ENCODE measurements at places on chromosomes 7 and 10.

- DNase-seq, result no peak
These were observed 31.5 kb upstream of the RSBN1L start for GRCh38 chr7:77664715-77665114.

DNA sequence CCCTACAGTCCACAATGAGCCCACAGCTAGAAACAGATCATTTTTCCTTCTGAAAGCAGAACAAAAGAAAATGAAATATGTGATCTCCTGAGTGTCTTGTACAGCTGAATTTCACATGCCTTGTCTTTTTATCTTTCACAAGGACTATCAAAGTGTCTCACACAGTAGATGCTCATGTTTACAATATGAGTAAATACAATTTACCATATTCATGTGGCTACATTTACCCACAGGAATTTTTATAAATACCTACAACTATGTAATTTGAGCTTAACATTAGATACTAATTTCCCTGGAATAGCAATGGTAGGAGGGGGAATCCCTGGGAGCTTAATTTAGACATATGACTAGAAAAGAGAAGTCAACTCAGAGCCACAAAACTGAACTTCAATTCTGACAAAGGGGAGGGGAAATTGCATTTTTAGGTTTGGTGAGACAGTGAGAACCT, 186.2 kb downstream of the MACC1 start:
- DNase-seq, result no peak

DNA sequence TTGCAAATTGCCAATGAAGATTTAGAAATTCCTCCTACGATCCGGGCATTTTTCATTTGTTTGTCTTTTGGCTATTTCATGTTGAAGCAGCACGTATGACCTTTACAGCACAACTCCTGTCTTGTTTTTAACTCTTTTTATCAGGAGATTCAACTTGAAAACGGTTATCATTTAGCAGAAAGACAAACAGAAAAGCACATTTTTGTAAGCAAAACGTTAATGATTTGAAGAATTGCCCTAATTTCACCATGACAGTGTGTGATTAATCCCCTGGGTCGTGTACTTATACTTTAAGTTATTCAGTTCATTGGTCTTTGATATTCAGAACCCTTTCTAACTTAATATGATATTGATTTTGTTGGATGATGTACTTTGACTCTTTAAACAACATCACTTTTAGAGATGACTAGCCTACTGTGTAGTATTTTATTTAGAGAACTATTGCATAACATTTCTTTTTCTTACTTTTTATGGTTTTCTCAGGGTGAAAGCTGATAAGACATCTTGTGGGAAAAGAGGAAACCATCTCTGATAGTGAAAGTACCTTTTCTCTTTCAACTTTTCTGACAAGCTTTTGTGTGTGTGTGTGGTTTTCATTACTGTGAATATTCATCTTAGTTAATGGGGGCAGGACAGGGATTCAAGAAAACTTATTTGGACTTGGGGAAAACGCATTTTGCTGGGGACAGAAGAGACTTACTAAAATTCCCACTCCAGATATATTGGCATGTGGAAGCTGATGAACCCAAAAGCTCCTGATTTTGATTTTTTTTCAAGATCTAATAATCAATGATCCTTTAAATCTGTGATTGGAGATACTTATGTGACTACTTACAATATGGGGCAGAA, 8.1 kb downstream of the HHEX start:
- DNase-seq, result no peak

- DNase-seq, result no peak
These were observed 65.8 kb downstream of the MTURN start for GRCh38 chr7:30200591-30200990.

- no peak for DNase-seq
These were observed 205.2 kb upstream of the ADARB2 start for GRCh38 chr10:1942478-1942877.

DNA sequence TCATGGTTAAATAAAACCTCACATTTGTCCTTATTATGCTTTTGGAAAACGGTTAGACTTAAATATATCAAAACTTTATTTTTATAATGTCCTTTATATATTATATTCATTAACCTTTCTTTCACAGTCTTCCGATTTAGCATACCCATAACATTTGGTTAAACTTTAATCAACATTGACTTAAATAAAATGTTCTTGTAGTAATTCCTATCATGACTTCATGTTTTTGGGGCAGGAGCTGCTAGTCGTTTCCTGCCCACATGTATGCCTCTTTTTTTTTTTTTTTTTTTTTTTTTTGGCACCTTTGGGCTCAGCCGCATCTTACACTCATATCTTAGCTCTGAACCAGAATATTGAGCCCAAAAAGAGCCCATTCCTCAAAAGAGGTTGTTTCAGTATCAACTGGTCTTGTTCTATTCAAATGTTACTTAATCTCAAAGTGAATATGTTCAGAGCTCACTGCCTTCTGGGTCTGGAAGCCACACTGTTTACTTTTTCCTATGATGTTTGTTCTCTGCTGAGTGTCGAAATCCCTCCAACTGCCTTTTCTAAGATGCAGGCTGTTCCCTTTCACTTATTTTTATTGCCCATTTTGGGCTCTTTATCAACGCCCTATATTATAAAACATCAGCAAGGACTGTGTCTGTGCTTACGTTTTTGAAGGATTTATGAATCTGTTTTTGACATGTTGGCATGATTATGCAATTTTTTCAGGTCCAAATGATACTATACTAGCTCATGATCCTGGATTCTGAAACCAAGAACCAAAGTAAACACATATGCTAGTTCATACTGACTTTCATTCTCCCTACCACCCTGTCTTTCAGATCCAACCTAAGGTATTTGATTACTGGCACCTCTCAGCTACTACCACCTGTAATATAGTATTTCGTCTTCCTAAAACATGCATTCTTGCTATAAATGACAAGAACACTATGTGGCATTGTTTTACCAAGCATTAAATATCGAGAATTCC, 914.4 kb downstream of the PCDH15 start:
- DNase-seq, result no peak

DNA sequence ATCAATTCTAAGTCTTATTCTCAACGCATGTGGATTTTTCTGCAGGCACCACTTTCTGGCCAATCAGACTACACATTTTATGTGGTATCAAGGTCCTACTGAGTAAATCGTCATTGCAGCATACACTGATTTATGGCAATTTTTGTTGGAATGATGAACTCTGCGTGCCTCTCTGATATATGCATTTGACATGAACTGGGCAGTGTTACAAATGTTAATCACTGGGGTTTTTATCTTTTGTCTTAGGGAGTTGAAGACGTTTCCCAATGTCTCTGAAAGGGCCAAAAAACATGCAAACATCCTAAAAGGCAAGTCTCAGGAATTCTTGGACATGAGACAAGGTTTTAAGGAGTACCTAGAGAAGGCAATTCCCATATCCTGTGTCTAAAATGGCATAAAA, 809.5 kb upstream of the CELF2 start:
- DNase-seq, result no peak

DNA sequence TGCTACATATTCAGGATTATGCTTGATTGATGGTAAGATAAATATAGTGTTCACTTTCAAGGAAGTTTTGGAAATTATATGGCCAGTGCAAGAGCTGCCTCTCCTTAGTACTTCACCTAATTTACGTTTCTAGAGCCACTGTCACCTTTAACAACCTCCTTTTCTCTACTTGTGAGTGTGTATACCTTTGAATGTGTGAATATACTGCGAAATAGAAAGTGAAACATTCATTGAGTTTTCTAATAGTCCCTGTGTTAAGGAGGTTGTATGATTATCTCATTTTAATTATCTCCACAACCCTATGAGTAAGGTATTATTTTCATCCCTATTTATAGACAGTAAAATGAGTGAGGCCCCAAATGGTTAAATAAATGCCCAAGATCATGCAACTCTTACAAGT, 1050.5 kb downstream of the XPNPEP1 start:
- DNase-seq, result no peak

Measured in activated CD4-positive, alpha-beta T cell treated with anti-CD3 and anti-CD28 coated beads, Interleukin-2, amount 50 U/mL, for 1 hour (primary cell).